ENCODE measurements at places on chromosomes 6 and 20. TPM values are rescaled to one million over a fixed set of nuclear protein-coding genes. Genes with fewer than 3 reads are reported as not detected.
A peak's percentile ranks its signal among the peaks of the same experiment; 100 is the strongest.

DNA sequence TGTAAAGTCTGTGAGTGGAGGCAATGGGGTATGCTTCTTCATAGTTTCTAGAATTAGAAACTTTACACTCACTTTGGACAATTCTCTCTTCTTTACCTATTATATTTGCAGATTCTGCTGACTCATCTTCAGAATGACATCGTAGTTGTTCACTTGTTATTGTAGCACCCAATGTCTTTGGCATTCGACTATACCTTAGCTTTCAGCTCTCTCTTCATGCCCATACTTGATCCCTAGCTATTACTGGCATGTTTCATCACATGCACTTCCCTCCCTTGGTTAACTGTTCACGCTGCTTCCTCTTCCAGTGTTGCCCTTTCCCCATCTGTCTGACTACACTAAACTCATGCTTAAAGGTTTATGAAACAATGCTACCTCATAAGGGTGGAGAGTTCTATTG lies 298.1 kb upstream of the TCF21 start:
- DNase-seq = no peak

- DNase-seq = no peak
These were observed 610.1 kb upstream of the ARID1B start for GRCh38 chr6:156167016-156167624.

DNA sequence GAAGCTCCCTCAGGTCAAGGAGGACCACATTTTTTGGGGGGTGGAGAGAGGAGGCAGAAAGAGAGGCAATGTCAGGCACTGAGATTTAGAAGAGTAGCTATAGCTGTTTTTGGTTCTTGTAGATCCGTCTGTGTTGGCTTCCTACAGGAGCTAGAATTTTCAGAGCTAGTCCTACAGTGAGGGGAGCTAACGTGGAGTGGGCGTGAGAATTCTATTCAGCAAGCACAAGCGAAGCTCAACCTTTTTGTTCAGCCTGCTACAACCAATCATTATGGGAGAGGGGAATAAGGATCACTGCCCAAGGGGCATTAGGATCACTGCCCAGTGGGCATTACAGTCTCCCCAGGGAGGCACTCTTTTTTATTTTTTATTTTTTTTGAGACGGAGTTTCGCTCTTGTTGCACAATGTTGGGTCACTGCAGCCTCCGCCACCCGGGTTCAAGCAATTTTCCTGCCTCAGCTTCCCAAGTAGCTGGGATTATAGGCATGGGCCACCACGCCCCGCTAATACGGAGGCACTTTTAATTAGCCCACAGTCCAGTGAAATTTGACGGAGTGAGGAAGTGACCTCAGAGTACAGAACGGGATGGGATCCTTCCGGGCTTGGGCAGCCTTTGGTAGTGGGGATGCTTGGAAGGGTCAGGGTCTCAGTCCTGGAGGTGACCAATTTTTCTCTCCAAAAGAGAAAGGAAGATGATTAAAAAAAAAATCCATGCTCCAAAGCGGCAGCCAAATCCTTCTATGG lies 1.1 kb upstream of the PANK2 start:
- DNase-seq = no peak

DNA sequence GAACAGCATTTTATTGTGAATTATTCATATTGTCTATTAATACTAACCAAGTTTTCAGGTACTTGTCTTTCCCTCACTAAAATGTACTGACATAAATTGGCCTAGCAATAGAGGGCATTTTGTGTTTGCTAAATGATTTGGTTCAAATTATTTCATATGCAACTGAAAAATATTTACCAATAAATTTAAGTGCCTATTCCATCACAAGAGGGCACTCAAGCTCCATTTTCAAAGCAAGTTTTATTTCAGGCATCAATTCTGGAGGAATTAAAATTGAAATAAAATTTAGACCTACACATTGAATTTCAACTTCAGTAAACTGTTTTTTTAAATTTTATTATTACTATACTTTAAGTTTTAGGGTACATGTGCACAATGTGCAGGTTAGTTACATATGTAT lies 114.3 kb upstream of the SYNCRIP start:
- DNase-seq = no peak

GRCh38 chr20:19995220-19995863 lies 21.8 kb upstream of the NAA20 start:
- no peak for DNase-seq

DNA sequence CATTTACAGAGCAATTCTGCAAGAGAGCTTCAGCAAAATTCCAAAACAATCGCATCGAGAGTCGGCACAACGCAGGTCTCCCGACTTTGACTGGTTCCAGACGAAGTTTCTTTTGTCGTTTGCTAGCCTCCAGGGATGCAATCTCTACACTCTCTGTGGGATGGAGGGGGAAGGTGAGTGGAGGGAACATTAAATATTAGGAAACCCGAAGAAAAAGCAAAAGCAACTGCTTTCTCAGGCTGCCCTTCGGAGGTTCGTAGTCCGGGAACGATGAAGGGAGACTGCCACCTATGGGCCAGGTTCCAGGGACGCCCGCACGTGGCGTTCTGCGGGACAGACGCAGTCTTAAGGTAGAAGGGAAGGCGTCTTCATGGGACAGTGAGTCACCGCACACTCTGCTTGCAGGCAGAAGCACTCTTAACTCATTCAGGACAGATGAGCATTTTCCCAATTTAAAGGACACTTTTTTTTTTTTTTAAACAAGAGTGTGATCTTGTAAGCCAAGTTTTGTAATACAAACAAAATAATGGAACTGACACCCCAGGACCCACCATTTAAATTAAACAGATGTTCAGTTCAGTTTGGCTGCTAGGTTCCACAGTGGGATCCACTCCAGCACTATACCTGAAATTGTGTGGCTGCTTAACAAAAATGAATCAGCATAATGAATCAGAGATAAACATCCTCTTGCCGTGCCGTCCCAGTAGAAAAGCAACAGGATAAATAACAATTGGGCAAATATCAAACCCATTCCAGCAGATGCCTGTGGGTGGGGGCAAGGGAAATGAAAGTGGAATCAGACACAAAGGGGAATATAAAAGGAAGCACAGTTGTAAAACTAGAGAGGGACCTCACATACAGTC lies 65.8 kb upstream of the ARMC2 start:
- peak; percentile 83 for DNase-seq

- DNase-seq = no peak
These were observed 65.2 kb downstream of the THBS2 start for GRCh38 chr6:169188475-169188874.

DNA sequence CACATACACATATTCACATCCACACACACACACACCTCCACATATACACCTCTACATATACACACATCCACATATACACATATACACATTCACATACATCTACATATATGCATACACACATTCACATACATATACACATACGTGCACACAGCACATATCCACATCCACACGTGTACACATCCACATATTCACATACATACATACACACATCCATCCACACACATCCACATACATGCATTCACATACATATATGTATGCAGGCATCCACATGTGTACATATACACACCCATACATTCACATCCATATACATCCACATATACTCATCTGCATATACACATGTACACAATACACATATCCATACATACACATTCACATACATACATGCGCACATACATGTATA lies 25.6 kb upstream of the NKX2-2 start:
- DNase-seq = no peak

- DNase-seq = no peak
These were observed 71.0 kb downstream of the CHD6 start for GRCh38 chr20:41547221-41547620.

Gene SRMS
- not detected for total RNA-seq

Gene BFSP1
- 1.8 TPM for total RNA-seq

Gene PBOV1
- total RNA-seq = not detected
